Caki2 (cell line): ENCODE measurements at places on chromosomes 11 and 22. TPM values are rescaled to one million over a fixed set of nuclear protein-coding genes. Genes with fewer than 3 reads are reported as not detected.

CSKMT gene
- total RNA-seq: 0.09 and 6.4 TPM in 2 replicates

GRCh38 chr11:60974726-60975125 is 3.2 kb downstream of the CD6 start:
- DNase-seq: no peak

DNA sequence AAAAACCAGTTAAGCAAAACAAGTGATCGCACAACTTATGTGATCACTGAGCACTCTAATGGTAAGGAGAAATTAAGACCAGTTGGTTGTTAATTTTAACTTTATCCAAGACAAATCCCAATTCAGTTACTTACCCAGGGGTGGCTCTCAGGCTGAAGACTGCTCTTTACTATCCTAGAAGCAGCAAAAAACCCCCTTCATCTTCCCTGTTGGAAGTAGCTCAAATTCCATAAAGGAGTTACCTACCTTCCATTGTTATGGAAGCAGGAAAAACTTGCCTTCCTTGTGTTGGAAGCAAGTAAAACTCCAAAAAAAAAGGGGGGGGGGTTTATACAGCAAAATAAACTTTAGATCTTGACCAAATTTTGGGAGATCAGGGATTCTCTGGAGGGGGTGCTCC is 5.2 kb upstream of the MRPL16 start:
- DNase-seq: no peak

DNA sequence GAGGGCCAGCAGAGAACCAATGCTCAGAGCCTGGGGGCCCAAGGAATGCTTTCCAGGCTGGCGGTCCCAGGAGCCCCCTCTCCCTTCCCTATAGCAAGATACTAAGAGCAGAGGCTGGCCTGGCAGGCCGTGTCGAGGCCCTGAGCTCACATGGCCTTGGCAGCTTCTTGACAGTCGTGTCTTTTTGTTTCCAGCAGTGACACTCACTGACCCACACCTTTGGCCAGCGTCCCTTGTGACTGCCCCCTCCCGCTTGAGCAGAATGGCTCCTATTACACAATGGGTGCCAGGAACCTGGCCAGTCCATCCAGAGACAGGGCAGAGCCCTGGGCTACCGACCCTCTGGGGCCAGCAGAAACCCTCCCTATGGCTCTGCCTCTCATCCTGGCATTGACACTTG is 6.4 kb upstream of the CCND1 start:
- DNase-seq: no peak

OR51A4 gene
- not detected in 2 replicates for total RNA-seq

DNA sequence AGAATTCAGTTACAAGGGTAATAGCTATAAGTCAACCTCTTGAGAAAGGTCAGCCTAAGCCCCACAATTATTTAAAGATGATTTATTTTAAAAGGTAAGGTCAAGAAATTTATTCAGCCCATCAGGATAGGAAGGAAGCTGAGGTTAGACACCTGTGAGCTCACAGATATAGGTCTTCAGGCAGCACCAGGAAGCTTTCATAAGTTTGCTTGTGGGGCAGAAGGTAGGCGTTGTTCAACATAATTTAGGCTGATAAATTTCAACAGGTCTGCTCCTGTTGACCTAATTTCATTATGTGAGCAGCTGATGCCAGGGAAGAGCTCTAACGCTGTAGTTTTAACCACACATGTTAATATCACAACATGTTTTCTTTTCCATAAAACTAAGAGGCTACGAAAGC is 118.1 kb upstream of the APOA1 start:
- no peak for DNase-seq

DNA sequence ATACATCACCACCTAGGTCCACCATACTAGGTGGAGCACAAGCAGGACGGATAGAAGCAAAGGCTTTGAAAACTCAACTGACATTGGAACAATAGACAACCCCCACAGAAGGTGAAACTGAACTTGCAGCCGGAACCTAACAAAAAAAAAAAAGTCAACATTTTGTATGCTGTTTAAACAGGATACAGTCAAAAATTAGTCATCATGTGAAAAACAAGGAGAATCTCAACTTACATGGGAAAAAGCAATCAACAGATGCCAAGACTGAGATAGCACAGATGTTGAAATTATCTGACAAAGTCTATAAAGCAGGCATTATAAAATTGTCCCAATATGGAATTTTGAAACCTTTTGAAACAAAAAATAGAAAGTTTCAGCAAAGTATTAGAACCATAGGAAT is 123.8 kb downstream of the RAB38 start:
- DNase-seq: no peak

DNA sequence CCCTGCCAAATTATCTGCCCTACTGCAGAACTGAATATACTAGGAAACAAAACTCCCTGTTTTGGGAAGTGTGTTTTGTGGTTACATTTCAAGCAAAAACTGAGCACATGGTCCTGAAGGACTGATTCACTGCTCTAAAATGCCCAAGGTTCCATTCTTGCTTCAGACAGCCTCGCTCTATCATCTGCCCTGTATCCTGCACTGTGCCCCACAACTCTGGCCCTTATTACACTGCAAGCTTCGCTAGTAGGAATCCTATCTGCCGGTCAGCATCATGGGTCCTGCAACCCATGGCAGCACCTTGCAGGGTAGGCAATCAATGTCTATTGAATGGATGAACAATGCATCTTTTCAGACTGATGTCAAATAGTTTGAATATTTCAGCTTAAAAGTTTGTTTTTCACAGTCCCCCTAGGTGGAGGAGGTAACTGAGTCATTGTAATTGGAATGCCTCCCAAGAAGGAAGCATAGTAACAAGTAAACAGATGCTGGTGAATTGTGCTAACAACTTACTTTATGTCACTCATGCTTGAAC is 21.3 kb downstream of the LAYN start:
- DNase-seq: no peak

DEPDC5 gene
- total RNA-seq: 7.3 and 11.0 TPM in 2 replicates

BACE1 gene
- total RNA-seq: 4.5 and 7.4 TPM in 2 replicates

GRCh38 chr11:44286268-44286880 is 23.6 kb downstream of the ALX4 start:
- peak; percentile 24 for DNase-seq

DNA sequence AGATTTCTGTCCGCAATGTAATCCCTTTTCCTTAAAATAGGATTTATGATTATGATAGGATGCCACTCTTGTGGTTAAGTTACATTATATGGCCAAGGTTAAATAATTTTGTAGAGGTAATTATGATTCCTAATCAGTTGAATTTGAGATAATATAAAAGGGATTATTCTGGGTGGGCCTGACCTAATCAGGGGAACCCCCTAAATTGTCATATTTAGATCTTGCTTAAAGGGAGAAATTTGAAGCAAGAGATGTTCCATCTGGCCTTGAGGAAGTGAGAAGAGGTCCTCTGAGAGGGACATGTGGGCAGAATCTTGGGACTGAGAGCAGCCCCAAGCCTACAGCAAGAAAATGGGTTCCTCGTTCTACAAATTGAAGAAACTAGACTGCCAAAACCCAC is 1550.1 kb upstream of the TENM4 start:
- DNase-seq: no peak

CREB3L1 gene
- not detected in 2 replicates for total RNA-seq

GRCh38 chr11:33959855-33960400 is 68.1 kb upstream of the LMO2 start:
- no peak for DNase-seq

RFPL2 gene
- 0.49 and 2.8 TPM in 2 replicates for total RNA-seq

YAP1 gene
- 5.2 and 16.8 TPM in 2 replicates for total RNA-seq

GRCh38 chr22:50078761-50079160 is 6.5 kb downstream of the MLC1 start:
- DNase-seq: no peak

MS4A2 gene
- not detected in 2 replicates for total RNA-seq

GRCh38 chr11:129699711-129700304 is 115.8 kb upstream of the TMEM45B start:
- no peak for DNase-seq

GRCh38 chr22:19226428-19226827 is 47.9 kb upstream of the SLC25A1 start:
- no peak for DNase-seq

CHCHD10 gene
- 3.1 and 16.0 TPM in 2 replicates for total RNA-seq

GRCh38 chr11:72069787-72070251 is 10.5 kb downstream of the NUMA1 start:
- DNase-seq: peak; percentile 77
